ENCODE measurements at places on chromosomes 7 and 10. TPM values are rescaled to one million over a fixed set of nuclear protein-coding genes. Genes with fewer than 3 reads are reported as not detected.

PRRT4 gene
- total RNA-seq = not detected

MYO1G gene
- total RNA-seq = 0.54 TPM

KCNH2 gene
- 73.7 TPM for total RNA-seq

ZNF800 gene
- total RNA-seq = 25.4 TPM

THSD7A gene
- total RNA-seq = 211 TPM

SFTPA1 gene
- not detected for total RNA-seq

TMEM139 gene
- not detected for total RNA-seq

ST8SIA6 gene
- not detected for total RNA-seq

AMZ1 gene
- total RNA-seq = 0.15 TPM

TEX36 gene
- total RNA-seq = not detected

DNA sequence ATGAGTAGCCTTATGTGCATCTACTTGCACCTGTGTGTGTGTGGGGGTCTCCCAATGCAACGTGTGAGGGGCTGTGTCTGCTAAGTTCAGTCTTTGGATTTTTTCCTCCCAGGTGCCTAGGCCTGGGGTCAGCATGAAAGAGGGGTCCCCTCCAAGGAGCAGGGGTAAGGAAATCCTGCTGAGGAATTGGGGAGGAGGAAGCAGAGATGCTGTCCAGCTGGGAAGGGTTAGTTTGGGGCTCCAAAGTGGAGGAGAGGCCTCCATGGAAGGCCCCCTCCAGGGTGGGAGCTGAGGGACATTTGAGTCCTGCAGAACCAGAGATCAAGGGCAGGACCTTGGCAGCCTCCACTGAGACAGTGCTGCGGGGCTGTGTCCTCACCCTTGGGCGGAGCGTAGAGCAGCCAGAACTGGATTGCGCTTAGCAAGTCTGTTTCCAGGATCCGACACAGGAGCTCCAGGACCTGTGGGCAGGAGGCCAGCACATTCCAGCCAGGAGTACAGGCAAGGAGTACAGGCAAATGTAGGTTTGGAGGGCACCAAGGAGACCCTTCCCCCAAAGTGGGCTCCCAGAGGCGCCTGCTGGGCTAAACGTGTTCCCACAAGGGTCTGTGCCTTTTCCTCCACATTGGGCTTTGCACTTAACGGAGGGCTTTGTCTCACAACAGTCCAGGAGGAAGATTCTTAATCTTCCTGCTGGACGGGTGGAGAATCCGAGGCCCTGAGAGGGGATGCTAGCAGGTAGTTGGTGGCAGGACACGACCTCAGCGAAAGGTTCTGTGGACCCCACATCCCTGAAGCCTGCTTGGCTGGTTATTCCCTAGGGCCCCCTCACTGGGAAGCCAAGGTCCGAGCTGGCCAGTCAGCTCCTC is 10.1 kb downstream of the TBATA start:
- H3K36me3 ChIP-seq = peaks cover 5% of the 10 kb centered on the region
- peaks cover 12% of the 10 kb centered on the region for H3K27me3 ChIP-seq
- no peak for DNase-seq
- H3K27ac ChIP-seq = no peak overlapping the region
- H3K4me1 ChIP-seq = peaks cover 2% of the 10 kb centered on the region

DNA sequence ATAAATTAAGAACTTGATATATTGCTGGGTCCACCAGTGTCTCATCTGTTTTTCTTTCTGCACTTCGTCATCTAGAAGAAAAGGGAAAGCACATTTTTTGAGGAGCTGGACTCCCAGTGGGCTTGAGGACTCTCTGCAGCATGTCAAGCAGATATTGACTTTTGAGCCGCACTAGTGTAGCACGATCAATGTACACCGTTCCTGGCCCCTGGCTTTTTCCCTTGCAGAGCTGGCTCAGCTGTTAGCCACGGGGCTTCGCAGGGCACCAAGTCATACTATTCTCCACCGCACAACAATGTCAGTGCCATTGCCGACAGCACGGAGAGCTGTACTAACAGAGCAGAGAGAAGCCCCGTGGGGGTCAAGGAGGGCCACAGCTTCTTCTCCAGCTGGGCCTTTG is 235.4 kb upstream of the HABP2 start:
- H3K27ac ChIP-seq = no peak overlapping the region
- no peaks in the 10 kb centered on the region for H3K27me3 ChIP-seq
- peak; percentile 32 for DNase-seq

DNA sequence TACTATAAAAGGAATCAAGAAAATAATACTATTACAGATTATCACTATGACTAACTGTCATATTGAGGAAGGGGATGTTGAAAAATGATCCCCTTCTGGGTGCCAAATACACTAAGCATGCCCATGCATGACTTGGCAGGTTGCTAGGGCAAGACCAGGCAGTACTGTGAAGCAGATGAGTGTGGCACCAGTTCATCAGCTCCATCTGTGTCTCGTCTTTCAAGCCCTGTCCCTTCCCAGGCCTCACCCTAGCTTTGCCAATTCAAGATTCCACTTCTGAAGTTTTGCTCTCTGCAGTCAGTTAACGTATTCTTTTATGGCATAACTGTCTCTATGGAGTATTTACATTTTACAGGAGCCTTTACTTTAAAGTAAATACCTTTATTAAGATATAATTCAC is 135.6 kb upstream of the HPS1 start:
- H3K4me3 ChIP-seq = no peak overlapping the region
- no peaks in the 10 kb centered on the region for H3K36me3 ChIP-seq

- no peaks in the 10 kb centered on the region for H3K27me3 ChIP-seq
- no peak for DNase-seq
- no peak overlapping the region for H3K4me3 ChIP-seq
Measured at GRCh38 chr10:25457552-25457951, 282.8 kb downstream of the GPR158 start.

DNA sequence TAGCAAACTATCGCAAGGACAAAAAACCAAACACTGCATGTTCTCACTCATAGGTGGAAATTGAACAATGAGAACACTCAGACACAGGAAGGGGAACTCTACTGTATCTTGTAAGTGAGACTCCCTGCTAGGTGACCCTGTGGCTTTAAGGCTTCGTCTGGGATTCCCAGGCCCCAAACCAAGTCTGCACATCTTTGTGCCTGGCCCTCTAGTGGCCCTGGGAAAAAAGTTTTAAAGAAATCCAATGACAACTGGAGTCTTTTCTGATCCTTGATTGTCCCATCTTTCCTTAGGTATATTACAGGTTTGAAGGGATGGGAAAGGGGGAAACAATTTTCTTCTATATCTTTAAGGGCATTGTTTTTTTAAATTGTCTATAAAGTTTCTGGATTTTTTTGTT is 10.6 kb upstream of the LIPM start:
- no peaks in the 10 kb centered on the region for H3K4me1 ChIP-seq
- peak; percentile 25 for DNase-seq
- H3K4me3 ChIP-seq = no peak overlapping the region
- no peak overlapping the region for H3K27ac ChIP-seq

DNA sequence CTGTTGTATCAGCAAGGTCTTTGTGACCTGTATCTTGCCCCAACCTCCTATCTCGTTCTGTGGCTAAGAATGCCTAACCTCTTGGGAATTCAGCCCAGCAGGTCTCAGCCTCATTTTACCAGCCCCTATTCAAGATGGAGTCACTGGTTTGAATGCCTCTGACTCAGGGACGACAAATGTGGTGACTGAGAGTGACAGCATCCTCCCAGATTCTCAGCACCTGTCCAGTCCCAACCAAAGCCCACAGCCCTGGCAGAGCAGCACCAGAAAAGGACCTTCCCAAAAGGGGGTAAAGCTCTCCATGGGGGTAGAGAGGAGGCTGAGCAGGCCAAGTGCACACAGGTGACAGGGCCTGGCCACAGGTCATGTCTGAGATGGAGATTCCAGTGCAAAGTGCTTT is 35.4 kb upstream of the GPAM start:
- no peak overlapping the region for H3K4me3 ChIP-seq
- peaks cover 17% of the 10 kb centered on the region for H3K4me1 ChIP-seq
- no peaks in the 10 kb centered on the region for H3K36me3 ChIP-seq

DNA sequence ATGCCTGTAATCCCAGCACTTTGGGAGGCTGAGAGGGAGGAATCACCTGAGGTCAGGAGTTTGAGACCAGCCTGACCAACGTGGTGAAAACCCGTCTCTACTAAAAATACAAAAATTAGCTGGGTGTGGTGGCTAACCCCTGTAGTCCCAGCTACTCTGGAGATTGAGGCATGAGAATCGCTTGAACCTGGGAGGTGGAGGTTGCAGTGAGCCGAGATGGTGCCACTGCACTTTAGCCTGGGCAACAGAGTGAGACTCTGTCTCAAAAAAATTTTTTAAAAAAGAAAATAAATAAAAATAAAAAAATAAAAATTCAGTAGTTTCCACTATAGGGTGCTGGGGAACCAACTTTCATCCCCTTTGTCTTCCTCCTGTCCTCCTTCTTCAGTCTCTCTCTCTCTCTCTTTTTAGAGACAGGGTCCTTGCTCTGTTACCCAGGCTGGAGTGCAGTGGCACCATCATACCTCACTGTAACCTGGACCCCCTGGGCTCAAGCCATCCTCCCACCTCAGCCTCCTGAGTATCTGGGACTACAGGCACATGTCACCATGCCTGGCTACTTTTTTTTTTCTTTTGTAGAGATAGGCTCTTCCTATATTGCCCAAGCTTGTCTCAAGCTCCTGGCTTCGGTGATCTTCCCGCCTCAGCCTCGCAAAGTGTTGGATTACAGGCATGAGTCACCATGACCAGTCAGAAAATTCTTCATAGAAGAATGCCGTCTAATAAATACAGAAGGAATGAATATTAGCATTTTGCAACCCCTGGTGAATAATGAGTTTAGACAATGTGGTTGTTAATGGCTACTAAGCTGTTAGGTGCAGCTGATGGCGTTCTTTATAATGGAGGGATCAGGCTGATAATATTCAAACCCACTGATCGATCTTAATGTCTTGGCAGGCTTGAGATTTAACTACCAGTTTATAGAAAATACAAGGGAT is 20.6 kb downstream of the RBM20 start:
- no peak for DNase-seq
- H3K27me3 ChIP-seq = peaks cover 4% of the 10 kb centered on the region
- no peak overlapping the region for H3K27ac ChIP-seq
- peaks cover 3% of the 10 kb centered on the region for H3K36me3 ChIP-seq
- peaks cover 11% of the 10 kb centered on the region for H3K4me1 ChIP-seq
- H3K4me3 ChIP-seq = no peak overlapping the region

- H3K27ac ChIP-seq = no peak overlapping the region
- H3K36me3 ChIP-seq = peaks cover 5% of the 10 kb centered on the region
- H3K27me3 ChIP-seq = peaks cover 3% of the 10 kb centered on the region
- peaks cover 3% of the 10 kb centered on the region for H3K4me1 ChIP-seq
- no peak overlapping the region for H3K4me3 ChIP-seq
- DNase-seq = no peak
Measured at GRCh38 chr10:123274306-123275135, 120.3 kb downstream of the BUB3 start.

DNA sequence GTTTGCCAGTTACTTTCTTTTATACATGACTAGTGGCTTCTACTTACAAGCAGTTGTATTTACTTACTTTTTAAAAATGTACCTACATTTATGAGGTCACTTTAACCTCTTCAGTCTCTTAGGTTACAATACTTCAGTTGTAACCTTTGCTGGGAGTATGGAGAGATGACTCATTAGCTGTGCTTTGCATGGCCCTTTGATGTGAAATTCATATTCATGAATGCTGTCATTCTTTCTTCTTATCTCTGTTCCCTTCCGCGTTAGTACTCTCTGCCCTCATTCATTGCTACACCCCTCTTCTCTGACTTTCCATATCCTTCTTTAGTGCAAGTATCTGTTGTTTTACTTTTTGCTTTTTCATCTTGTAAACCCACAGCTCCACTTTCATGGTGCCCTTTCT is 164.3 kb downstream of the BMPER start:
- H3K36me3 ChIP-seq = peaks cover 4% of the 10 kb centered on the region
- H3K27me3 ChIP-seq = no peaks in the 10 kb centered on the region
- H3K4me3 ChIP-seq = no peak overlapping the region
- peaks cover 2% of the 10 kb centered on the region for H3K4me1 ChIP-seq
- H3K27ac ChIP-seq = no peak overlapping the region
- DNase-seq = no peak

- no peak overlapping the region for H3K27ac ChIP-seq
- no peaks in the 10 kb centered on the region for H3K4me1 ChIP-seq
Measured at GRCh38 chr7:44374007-44374763, 48.8 kb upstream of the CAMK2B start.

DNA sequence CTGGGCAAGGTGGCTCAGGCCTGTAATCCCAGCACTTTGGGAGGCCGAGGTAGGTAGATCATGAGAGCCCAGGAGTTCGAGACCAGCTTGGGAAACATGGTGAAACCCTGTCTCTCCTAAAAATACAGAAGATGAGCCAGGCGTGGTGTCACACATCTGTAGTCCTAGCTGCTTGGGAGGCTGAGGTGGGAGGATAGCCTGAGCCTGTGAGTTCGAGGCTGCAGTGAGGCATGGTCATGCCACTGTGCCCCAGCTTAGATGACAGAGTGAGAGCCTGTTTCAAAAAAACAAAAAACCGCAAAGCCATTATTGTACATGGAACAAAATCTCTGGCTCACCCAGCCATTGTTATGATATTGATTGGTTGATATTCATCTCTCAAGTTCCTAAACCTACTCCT is 53.7 kb downstream of the KMT2E start:
- peak overlapping the region; percentile 17 for H3K27ac ChIP-seq
- H3K36me3 ChIP-seq = no peaks in the 10 kb centered on the region
- DNase-seq = no peak
- H3K27me3 ChIP-seq = peaks cover 2% of the 10 kb centered on the region
- peaks cover 2% of the 10 kb centered on the region for H3K4me1 ChIP-seq
- no peak overlapping the region for H3K4me3 ChIP-seq

DNA sequence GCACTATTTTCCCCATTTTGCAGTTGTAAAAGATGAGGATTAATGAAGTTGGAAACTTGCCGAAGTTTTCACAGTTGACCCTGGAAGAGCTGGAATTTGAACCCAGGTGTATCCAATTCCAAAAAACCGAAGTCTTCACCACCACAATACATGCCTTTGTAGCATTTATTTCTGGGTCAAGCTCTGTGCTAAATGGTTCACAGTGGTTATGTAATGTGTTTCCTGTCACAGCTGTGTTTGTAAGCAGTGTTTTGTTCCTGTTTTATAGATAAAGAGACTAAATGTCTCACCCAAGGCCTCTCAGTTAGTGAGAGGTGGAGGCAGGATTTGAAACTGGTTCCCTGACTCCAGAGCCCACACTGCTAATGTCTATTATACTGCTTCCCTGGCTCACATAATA is 17.6 kb downstream of the SFTPA2 start:
- H3K4me3 ChIP-seq = no peak overlapping the region
- no peak overlapping the region for H3K27ac ChIP-seq
- H3K4me1 ChIP-seq = no peaks in the 10 kb centered on the region
- no peak for DNase-seq
- peaks cover 8% of the 10 kb centered on the region for H3K36me3 ChIP-seq
- H3K27me3 ChIP-seq = no peaks in the 10 kb centered on the region
